ENCODE measurements at places on chromosomes 5 and 9.

- no peak for DNase-seq
These were observed 177.3 kb upstream of the FST start for GRCh38 chr5:53303105-53303504.

DNA sequence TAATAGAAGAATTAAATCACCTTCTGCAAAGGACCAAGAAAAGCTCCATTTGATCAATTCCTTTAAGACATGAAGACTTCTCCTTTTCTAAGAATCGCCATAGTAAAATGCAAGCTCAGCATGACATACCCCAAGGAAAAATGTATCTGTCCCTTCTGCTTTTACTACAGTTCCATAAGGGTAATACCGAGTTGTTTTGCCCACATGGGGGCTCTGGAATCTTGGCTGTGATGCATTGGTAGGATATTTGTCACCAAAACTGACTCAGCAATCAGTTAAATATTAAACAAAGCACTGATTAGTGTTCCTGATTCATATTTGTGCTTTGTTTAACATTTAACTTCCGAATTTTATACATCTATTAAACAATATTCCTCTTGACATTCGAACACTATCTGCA is 24.3 kb upstream of the KCNIP1 start:
- DNase-seq, result peak; percentile 5

GRCh38 chr9:109499631-109500410 is 1.7 kb upstream of the PTPN3 start:
- DNase-seq, result no peak

GRCh38 chr9:37953206-37953774 is 49.4 kb upstream of the SLC25A51 start:
- DNase-seq, result no peak

GRCh38 chr9:4936277-4936676 is 48.8 kb upstream of the JAK2 start:
- no peak for DNase-seq

- no peak for DNase-seq
These were observed 25.0 kb downstream of the CEP120 start for GRCh38 chr5:123398058-123398733.

DNA sequence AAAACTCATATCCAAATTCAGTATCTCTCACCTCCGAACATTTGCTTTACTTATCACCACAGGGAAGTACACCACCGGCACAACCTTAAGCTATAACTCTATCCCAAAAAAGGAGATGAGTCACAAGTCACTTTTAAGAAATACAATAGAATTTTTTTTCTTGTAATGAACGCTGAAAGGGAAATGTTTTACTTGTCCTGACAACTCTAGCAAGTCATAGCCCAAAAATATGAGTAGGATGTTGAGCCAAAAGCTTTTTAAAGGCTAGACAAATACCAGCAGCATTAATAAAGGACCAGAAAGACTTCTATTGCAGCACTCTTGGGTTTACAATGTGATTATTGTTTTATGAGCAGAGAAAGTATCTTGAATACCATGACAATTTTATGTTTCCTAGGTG is 147.3 kb upstream of the FST start:
- DNase-seq, result no peak

- DNase-seq, result no peak
These were observed 52.3 kb downstream of the BOD1 start for GRCh38 chr5:173564106-173564505.

GRCh38 chr5:10745133-10745532 is 15.9 kb downstream of the DAP start:
- no peak for DNase-seq

Measured in right atrium auricular region (tissue), 2 donors.